ENCODE measurements at places on chromosomes 6 and 20. TPM values are rescaled to one million over a fixed set of nuclear protein-coding genes. Genes with fewer than 3 reads are reported as not detected.

Gene RAE1
- total RNA-seq, result 50.2 TPM

Gene RAB44
- 0.03 TPM for total RNA-seq

Gene AK9
- total RNA-seq, result 7.2 TPM

Gene DSN1
- total RNA-seq, result 34.4 TPM

Gene TPBG
- total RNA-seq, result 362 TPM

Gene HLA-DRB5
- 3.4 TPM for total RNA-seq

GRCh38 chr6:2133716-2134310, 111.6 kb downstream of the GMDS start:
- DNase-seq, result no peak

GRCh38 chr6:162684961-162685360, 42.6 kb downstream of the PRKN start:
- no peak for DNase-seq

- peak; percentile 39 for DNase-seq
Measured at GRCh38 chr6:44627091-44627882, 239.8 kb downstream of the CDC5L start.

DNA sequence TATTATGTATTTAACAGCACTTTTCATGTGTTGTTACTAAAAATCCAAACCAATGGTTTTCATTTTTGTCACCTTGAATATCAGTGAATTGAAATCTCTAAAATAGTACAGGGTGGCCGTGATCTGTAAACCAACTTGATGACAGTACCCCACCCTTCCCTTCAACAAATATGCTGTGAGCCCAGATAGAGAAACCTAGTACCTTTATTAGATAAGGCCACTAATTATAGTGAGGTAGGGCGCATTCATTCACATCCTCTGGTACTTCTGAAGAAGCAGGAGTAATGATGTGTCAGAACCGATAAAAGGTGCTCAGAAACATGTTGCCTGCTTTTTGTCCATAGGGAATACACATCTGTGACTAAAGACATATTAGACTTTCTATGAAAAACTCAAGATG, 409.5 kb downstream of the GJA1 start:
- no peak for DNase-seq

DNA sequence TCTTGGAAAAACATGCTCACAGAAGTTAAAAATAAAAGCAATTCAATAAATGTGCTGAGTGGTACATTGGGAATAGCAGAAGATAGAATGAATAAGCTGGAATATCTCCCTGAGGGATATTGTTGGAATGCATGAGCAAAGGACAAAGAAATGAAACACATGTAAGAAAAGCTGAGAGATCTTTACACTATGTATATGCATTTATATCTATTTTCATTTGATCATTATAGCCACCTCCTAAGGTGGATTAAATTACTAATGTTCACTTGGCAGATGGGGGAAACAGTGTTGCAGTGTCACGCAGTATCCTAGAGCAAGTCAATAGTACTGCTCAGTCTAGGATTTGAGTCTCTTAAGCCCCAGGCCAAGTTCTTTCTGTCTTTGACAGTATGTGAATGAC, 542.0 kb upstream of the MARCKS start:
- no peak for DNase-seq

DNA sequence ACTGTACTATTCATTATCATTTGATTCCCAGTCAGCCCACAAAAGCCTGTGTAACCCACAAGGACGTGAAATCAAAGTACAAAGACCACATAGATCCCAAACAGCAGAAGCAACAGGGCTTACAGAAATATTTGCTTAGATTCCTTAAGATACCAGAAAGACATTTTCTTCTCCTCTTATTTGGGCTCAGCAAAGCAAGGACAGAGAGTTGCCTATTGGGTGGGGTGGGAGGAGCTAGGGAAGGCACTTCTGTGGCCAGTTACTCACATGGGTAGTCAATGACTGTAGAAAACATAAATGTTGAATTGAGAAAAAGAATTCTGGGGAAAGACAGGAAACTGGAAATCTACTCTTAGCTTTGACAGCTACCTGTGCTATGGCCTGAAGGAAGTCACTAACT, 19.8 kb downstream of the PDE7B start:
- DNase-seq, result no peak

GRCh38 chr6:56040889-56041301, 165.5 kb upstream of the BMP5 start:
- no peak for DNase-seq

DNA sequence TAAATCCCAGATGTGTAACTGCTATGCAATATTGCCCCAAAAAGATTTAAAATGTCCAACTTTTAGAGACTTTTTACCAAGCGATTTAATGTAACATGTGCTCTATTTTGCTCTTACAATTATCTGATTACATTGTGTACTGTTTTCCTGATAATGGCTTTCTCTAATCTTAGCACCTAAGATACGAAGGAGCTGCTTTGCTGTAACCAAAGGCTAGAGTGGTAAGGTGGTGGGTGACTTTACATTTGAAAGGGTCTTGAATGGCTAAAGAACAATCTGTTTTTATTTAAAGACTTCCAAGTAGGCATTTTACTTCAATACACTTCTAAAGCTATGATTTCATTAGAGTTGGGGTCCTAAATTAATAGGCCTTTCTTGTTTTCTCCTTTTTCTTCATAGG, 1201.6 kb upstream of the MAP3K7 start:
- DNase-seq, result no peak

DNA sequence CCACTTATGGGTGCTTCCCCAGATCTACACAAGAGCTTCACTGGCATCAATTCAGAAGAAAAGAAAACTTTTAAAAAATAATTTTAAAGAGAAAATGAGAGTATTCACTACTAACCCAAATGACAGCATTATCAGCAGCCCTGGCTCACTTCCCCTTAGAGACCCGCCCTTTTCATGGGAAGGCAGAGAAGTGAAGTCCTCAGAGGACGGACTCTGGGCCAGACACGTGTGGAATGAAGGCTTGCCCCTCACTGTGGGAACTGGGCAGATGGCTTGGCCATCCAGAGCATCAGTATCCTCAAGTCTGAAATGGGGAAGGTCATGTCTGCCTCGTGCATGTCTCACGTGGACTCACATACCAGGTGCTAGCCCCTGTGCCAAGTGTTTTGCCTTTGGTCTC, 63.5 kb downstream of the JAG1 start:
- no peak for DNase-seq

GRCh38 chr6:157069585-157069984, 253.7 kb downstream of the TMEM242 start:
- DNase-seq, result peak; percentile 59

- no peak for DNase-seq
Measured at GRCh38 chr20:17610566-17611289, 40.9 kb downstream of the DSTN start.

DNA sequence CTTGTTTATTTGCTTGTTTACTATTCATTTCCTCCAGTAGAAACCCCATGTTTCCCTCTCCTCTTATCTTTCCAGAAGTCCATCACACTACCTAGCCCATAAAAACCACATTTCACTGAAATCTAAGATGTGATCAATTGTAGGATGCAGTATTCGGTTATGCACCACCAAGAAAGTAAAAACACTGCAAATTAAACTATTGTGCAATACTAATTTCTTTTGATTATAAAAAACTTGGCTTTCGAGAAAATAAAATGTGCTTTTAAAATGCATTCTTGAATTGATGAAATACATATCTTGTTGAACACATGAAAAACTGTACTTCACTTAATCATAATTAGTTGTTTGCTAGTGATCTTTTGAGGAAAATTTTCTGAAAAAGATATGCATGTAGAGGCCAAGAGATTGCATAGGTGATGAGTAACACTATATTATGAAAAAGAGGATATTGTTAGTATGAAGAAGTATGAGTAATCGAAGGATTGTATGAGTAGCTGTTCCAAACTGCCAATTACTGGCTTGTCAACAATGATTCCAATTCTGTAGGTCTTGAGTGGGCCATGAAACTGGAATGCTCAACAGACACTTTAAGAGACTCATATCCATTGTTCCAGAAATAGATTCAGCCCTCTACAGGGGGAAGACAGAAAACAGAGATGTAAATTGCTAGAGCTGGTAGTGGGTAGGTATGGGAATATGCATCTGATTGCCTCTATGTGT, 79.7 kb downstream of the RNF217 start:
- DNase-seq, result no peak

GRCh38 chr6:50093116-50093937, 43.6 kb upstream of the DEFB112 start:
- no peak for DNase-seq

DNA sequence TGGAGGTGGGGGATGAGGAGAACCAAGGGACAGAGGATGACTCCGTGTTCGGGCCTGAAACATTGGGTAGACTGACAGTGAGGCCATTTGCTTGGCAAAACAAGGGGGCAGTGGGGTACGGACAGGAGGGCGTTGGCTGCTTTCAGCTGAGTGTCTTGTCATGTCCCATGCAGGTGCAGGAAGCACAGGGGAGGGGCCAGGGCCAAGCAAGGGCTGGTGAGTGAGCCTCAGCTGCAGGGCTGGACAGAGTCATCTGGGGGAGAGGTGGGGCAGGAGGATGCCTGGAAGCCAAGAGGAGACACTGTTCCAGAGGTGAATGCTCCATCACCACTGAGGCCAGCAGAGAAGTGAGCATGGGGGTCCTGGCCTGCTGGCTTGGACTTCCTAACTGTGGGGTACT, 78.4 kb downstream of the ERMARD start:
- DNase-seq, result no peak

- DNase-seq, result no peak
Measured at GRCh38 chr6:77448546-77448945, 14.7 kb downstream of the HTR1B start.

Measured in neural progenitor cell (in vitro differentiated cells).